ENCODE measurements at places on chromosomes 4 and X. TPM values are rescaled to one million over a fixed set of nuclear protein-coding genes. Genes with fewer than 3 reads are reported as not detected.

GRCh38 chr4:17194586-17194985 lies 296.1 kb upstream of the LDB2 start:
- DNase-seq: no peak

GRCh38 chr4:124631760-124632159 lies 80.8 kb downstream of the ANKRD50 start:
- no peak for DNase-seq

DNA sequence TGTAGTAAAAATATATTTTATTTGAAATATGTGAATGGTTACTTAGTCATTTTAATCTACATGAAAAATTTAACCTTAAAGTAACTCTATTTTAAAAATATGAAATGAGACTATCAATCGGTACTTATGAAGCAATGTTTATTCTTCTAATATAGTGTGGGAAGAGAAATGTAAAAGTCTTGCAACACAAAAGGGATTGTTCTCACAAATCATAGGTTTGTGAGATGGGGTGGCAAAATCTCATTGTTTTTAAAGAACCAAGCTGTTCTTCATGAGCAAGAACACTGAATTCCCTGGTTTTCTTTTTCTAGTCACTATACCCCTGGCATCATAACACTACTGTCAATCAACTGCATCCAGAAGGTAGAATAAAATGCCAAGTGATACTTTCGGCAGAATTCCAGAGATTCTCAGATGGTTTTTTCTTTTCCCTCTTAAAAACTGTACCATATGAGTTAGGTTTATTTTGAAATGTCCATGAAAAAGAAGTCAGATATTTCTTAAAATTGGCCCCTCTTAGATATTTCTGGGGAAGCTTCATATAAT lies 52.2 kb downstream of the SNCA start:
- DNase-seq: no peak

- no peak for DNase-seq
These were observed 285.1 kb downstream of the FRMPD4 start for GRCh38 chrX:12423346-12423745.

DNA sequence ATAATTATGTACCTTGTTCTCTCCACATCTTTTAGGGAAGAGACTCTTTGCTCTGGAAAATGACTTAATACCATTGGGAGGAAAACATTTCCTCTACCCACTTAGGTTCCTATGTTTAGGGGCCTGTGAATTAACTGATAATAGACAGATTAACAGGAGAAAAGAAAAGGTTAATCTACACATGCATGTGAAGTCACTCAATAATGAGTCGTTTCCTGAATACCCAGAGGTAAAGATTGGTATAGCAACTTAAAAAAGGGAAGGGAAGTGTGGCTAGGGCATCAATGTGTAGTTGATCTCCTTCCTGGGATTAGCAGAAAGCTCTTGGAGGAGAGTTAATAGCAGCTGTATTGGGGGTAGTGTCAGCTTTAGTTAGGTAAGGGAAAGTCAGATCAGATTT lies 419.5 kb upstream of the ATOH1 start:
- no peak for DNase-seq

- DNase-seq: no peak
These were observed 59.4 kb upstream of the ARSJ start for GRCh38 chr4:114038762-114039387.

- no peak for DNase-seq
These were observed 28.2 kb upstream of the CEP135 start for GRCh38 chr4:55920571-55920970.

GRCh38 chrX:37755025-37755424 lies 24.8 kb upstream of the CYBB start:
- no peak for DNase-seq

- DNase-seq: no peak
These were observed 141.9 kb downstream of the SLIT2 start for GRCh38 chr4:20393486-20394100.

DNA sequence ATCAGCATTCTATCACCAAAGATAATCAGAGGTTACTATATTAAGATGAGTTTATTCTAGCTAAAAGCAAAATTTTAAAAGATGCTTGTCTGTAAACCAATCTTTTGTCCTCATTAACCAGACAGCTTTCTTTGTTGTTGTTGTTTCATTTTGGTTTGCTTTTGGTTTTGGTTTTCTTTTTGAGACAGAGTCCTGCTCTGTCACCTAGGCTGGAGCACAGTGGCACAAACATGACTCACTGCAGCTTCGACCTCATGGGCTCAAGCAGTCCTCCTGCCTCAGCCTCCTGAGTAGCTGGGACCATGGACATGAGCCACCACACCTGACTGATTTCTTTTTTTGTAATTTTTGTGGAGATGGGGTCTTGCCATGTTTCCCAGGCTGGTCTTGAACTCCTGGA lies 102.9 kb downstream of the COX18 start:
- no peak for DNase-seq

- no peak for DNase-seq
These were observed 605.9 kb upstream of the DIPK2B start for GRCh38 chrX:45806410-45807121.

DNA sequence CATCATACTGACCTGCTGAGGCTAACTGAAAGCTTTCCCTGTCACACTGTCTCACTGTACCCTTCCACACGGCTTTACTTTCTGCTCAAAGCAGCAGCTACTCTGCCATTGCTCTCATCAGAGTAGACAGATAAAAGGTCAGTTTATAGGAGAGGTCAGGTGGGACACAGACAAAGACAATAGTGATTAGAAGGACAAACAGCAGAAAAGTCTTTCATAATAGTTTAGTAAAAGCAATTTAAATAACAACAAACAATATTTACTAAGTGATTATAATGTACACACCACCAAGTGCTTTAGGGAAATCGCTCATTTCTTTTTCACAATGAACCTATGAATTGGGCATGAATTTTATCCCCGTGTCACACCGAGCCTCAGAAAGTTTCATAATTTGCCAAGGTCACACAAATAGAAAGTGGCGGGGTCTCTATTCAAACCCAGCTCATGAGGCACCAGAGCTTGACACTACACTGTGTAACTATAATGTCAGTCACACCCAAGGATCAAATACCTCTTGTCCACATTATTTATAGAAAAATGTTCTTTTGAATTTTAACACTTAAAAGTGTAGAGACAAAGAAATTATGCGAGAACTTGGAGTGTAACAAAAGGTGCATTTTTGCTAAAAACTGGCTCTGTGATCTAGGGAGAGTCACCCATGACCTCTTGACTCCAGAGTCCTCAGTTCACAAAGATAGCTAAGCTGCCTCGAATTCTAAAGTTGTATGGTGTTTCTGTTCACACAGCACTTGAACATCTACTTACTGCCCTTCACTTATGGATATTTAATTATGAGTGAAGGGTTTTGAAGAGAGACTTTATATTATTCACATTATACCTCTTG lies 24.5 kb upstream of the SORBS2 start:
- no peak for DNase-seq

DNA sequence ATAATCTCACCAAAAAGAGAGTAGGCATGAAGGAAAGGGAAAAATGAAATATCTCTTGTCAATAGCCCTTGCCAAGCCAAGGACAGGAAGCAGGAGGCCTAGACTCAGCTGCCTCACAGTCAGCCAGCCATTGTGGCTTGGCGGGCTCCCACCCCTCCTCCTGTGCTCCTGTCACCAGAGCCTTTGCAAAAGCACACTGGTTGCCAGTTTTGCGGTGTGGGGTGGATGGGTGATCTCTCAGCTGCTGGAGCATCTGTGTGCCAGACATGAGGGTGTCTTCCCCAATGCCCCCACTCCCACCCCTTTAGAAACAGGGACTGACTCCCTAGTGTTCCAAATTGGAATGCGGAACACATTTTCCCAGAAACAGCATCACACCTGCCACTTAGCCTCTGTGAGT lies 26.1 kb downstream of the ARHGEF6 start:
- no peak for DNase-seq

- DNase-seq: no peak
These were observed at the start of gene COX7B2 for GRCh38 chr4:46909078-46909477. Gene COX7B2 (minus strand): TSS chr4:46909245. CDS start chr4:46735192, 174,053 bp downstream.

GRCh38 chrX:47068720-47069119 lies 9.5 kb upstream of the RGN start:
- no peak for DNase-seq

GRCh38 chr4:124936427-124936826 lies 223.9 kb upstream of the ANKRD50 start:
- no peak for DNase-seq

GRCh38 chr4:26126994-26127393 lies 193.8 kb upstream of the RBPJ start:
- DNase-seq: no peak

GRCh38 chrX:114889481-114889880 lies 127.9 kb downstream of the IL13RA2 start:
- no peak for DNase-seq

DNA sequence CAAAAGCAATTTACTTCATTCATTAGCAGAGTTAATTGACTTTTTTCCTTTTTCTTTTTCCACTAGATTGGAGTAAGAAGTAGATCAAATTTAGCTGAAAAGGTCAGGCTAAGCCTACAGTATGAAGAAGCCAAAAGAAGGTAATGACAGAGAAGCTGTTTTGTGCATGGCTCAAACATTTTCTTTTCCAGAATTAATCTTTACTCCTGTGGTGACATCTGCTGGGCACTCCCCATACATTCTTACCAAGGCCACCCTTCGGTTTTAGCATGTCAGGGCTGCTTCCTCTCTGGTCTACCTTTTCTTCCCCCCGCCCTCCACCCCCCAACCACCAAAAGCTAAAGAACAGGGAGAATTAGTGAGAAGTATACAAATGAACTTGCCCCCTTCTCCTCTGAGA lies 70.2 kb downstream of the CLDN22 start:
- no peak for DNase-seq

GRCh38 chrX:96591421-96591820 lies 93.2 kb upstream of the DIAPH2 start:
- DNase-seq: no peak

- DNase-seq: no peak
These were observed 1958.6 kb downstream of the C4orf33 start for GRCh38 chr4:131054489-131055019.

DNA sequence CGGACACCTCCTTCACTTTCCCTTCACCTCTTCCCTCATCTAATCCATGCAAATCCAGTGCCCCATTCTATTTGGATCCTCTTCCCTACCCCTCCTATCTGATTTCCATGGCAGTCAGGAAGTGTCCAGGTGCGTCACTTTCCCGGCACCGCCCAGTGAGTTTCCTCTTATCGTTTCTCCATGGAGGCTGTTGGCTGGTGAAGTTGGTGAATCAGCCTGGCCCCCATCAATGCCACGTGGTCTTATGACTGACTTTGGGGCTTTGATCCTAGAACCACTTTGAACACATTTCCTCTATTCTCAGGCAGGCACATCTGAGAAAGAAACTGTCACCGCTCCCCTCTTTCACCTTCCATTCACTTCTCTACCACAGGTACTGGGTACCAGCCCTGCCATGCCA lies 137.8 kb downstream of the CEP135 start:
- DNase-seq: peak; percentile 36

DNA sequence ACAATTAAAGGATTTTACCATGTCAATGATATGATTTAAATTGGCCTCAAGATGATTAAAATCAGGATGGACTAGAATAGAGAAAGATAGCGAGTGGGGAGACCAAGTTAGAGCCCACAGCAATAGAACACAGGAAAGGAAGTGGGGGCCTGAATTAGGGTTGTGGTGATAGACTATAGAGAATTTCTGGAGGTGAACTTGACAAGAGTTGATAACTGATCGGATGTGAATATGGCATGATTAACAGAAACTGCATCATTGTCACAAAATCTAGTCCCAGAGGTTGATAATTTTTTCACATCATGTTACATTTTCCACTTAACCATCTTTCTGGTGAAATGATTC lies 26.3 kb upstream of the TRPC3 start:
- no peak for DNase-seq

GRCh38 chr4:102723511-102723910 lies 37.3 kb downstream of the MANBA start:
- no peak for DNase-seq

- DNase-seq: no peak
These were observed 5.1 kb upstream of the DHX15 start for GRCh38 chr4:24589448-24589847.

- DNase-seq: no peak
These were observed 61.4 kb downstream of the KLHL4 start for GRCh38 chrX:87578978-87579377.

GRCh38 chr4:85414972-85415371 lies 60.0 kb upstream of the ARHGAP24 start:
- no peak for DNase-seq

GRCh38 chr4:21476757-21477156 lies 471.8 kb downstream of the KCNIP4 start:
- DNase-seq: no peak

- DNase-seq: no peak
These were observed 4.6 kb downstream of the NAT8L start for GRCh38 chr4:2063557-2064275.

DNA sequence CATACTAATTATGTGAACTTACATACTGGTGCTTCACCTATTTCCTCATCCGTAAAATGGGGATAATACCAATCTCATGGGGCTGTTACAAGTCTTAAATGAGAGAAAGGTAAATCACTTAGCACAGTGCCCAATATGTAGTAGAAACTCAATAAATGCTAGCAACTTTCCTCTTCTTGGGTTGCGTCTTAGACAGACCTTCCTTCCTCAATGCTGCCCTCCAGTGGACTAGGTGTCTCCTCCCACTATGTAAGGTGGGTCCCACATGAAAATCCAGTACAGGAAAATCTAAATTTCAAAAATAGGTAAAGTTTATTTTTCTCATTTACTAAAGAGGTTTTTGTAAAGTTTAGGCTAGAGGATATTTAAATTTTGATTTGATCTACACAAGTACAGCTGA lies 20.6 kb downstream of the ZDHHC9 start:
- peak; percentile 58 for DNase-seq

DNA sequence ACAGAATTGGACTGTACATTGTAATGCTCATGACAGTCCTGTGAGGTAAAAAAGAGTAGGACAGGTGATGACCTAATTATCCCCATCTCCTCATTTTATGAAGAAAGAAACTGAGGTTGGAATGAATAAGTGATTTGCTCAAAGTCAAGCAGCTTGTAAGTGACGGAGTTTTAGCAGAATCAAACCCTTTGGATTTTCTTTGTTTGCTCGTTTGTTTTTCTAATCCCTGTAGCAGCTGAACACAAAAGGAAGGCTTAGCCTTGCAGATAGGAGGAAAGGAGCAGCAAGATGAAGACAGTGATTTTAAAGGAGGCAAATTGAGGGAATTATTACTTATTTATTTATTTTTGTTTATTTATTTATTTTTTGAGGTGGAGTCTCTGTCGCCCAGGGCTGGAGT lies 528.4 kb upstream of the AMOT start:
- no peak for DNase-seq

Gene IL9R
- 0.73 TPM for total RNA-seq

Gene MAGEB1
- not detected for total RNA-seq

Gene PLCXD1
- 19.1 TPM for total RNA-seq

Gene SPCS3
- total RNA-seq: 112 TPM

Gene ODAPH
- total RNA-seq: not detected

Gene PAGE2B
- not detected for total RNA-seq

Gene NRK
- total RNA-seq: 0.34 TPM

Gene MAOA
- 497 TPM for total RNA-seq

Gene LANCL3
- 5.5 TPM for total RNA-seq

Gene PRDM8
- total RNA-seq: 0.64 TPM

Gene TMPRSS11F
- not detected for total RNA-seq

Gene EGF
- 3.9 TPM for total RNA-seq

Data from left colon (tissue), 2 donors.